ENCODE measurements at places on chromosomes 11 and 22. TPM values are rescaled to one million over a fixed set of nuclear protein-coding genes. Genes with fewer than 3 reads are reported as not detected.

DNA sequence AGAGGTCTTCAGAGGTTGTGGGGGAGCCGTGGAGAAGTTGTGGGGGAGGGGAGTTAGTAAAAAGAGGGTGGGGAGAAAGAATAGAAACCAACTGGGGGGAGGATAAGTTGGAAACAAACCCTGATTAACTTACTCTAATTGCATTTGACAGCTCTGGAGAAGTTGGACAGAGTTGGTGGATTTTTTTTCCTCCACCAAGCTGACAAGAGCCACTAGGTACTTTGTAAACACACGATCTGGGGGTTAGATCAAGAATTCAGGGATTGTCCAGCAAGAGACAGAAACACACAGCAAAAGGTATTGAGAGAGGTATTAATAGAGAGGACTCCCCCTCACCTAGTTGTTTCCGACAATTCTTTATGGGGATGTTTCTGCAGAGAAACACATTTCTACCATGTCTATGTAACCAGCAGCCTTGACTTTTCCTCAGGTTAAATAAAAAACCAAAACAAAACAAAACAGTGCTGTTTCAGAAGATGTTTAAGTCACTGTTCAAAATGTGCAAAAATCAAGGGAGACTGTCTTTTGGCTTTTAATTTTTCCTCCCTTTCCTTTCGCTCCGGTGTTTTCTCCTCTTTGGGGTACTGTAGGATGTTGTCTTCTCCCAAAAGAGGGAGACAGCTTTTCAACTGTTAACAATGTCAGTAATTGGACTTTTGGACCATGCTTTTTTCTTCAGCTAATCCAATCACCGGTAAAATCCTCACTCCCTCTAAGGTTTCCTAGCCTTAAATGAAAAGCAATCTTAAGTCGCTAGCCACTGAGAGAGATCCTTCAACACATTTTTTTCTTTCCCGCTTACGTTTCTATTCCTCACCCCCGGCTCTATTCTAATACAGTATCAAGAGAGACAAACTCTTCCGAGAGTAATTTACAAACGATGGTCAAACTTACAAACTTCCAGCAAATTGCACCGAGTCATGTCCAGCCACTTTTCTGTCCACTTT, 708 bp downstream of the MAML2 start:
- DNase-seq: peak; percentile 55
- peak overlapping the region; percentile 86 for H3K4me3 ChIP-seq
- H3K27me3 ChIP-seq: no peaks in the 10 kb centered on the region
- H3K36me3 ChIP-seq: no peaks in the 10 kb centered on the region
- H3K4me1 ChIP-seq: peaks cover 7% of the 10 kb centered on the region

GRCh38 chr22:27318516-27318915, 483.0 kb downstream of the MN1 start:
- no peak overlapping the region for H3K4me3 ChIP-seq
- peaks cover under 1% of the 10 kb centered on the region for H3K27me3 ChIP-seq
- DNase-seq: peak; percentile 92
- H3K27ac ChIP-seq: no peak overlapping the region
- no peaks in the 10 kb centered on the region for H3K36me3 ChIP-seq

DNA sequence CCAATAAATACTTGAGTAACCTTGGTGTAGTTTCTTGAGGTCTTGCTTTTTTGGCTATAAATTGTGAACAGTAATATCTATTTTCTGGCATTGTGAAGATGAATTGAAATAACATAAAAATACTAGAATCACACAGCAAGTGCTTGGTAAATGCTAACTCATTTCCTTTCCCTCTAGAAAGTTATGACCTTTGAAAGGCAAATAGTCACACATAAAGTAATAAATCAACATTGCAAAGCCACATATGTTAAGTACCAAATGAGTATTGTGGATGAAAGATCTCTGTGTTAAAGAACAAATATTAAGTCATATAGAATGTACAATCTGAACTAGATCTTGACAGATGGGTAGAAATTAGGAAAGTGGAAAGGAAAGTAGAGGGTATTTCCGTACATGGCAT, 559.6 kb upstream of the CCDC90B start:
- no peaks in the 10 kb centered on the region for H3K36me3 ChIP-seq
- no peaks in the 10 kb centered on the region for H3K4me1 ChIP-seq
- H3K27me3 ChIP-seq: no peaks in the 10 kb centered on the region
- no peak for DNase-seq
- no peak overlapping the region for H3K4me3 ChIP-seq

Gene LARGE2
- total RNA-seq: not detected

Gene CDC42EP1
- 11.8 TPM for total RNA-seq

Gene SMC1B
- not detected for total RNA-seq

Data from fibroblast of lung (primary cell).